T follicular helper cell (primary cell): ENCODE measurements at places on chromosomes 3 and 15.

- no peak for DNase-seq
Measured at GRCh38 chr15:90022905-90023700, 22.0 kb downstream of the ZNF710 start.

DNA sequence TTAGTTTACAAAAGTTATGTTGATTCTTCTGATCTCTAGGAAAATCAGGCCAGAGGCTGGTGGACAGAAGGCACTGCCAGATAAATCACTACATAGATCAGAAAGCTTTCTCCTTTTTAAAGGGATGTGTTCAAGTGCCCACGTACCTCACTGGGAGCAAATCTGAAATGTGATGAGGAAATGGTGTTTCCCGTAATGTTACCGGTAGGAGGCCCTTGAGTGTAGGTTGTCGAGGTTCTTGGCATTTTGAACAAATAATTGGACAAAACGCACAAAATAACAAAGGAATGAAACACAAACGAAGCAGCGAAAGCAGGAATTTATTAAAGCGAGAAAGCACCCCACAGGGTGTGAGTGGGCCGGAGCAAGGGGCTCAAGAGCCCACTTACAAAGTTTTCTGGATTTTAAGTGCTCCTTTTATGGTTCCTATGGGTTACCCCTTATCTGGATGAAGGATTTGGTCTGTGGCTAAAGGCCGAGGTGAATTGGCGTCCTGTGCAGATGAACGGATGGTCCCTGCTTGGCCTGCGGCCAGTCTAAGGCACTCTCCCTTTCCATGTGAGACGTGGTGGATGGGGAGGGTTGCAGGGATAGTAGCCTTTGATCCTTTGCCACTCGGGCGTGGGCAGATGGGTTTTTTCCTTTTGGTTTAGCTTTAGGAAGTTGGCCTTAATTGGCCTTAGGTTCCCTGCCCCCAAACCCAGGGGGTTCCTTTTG lies 1.0 kb downstream of the SNX1 start:
- DNase-seq, result no peak

GRCh38 chr3:98739266-98739665 lies 23.9 kb upstream of the ST3GAL6 start:
- DNase-seq, result no peak

- DNase-seq, result no peak
Measured at GRCh38 chr3:107024551-107025026, 352.6 kb upstream of the CCDC54 start.

DNA sequence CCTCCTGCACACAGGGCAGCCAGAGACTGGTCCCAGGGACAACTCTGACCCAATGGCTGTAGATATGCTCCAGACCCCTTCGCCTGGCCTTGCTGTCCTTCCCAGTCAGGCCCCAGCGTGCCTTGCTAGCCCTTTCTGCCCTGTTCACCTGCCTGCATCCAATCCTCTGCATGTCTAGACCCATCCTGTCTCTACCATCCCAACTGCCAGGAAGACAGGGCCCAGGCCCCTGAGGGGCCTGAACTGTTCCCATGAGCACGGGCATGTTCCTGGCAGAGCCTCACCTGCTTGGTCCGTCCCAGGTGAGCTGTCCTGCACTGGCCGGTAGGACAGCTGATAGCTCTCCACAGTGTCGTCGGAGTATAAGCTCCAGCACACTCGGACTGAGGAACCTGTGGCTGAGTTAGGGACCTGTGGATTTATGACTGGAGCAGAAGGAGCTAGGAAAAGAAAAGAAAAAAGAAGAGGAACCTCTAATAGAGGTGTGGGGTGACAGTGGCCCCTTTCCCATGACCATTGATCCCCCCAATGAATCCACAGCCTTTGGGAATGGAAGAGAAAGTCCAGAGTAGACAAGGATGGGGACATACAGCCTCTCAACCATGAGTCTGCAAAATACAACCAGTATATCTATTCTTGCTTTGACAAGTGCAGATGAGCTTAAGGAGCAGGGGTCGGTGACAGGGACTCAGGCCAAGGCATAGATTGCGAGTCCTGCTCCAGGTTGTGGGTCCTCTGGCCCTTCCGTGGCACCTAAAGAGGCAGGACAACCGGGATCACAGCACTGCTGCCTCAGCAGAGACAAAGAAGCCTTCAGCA lies 33.9 kb downstream of the FSD2 start:
- no peak for DNase-seq

DNA sequence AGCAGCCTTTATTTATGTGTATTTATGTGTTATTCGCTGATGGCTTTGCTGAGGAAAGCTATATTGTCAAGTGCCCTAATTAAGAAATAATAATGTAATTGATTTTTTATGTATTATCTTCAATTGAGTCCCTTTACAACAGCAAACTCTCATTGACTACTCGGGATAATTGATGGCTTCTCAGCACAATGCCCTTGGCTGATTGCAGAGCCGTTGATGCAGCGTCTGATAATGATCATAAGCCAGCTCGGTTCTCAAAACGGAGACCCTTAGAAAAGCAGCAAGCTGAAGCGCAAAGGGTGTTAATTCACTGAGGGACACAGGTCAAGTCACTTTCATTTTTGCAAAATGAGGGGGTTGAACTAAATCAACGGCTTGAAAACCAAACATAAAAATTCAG lies 357.1 kb upstream of the KCNH8 start:
- DNase-seq, result no peak

- DNase-seq, result no peak
Measured at GRCh38 chr3:120765830-120766493, 23.4 kb downstream of the GTF2E1 start.

GRCh38 chr3:45143673-45144671 lies 2.2 kb downstream of the CDCP1 start:
- DNase-seq, result no peak

DNA sequence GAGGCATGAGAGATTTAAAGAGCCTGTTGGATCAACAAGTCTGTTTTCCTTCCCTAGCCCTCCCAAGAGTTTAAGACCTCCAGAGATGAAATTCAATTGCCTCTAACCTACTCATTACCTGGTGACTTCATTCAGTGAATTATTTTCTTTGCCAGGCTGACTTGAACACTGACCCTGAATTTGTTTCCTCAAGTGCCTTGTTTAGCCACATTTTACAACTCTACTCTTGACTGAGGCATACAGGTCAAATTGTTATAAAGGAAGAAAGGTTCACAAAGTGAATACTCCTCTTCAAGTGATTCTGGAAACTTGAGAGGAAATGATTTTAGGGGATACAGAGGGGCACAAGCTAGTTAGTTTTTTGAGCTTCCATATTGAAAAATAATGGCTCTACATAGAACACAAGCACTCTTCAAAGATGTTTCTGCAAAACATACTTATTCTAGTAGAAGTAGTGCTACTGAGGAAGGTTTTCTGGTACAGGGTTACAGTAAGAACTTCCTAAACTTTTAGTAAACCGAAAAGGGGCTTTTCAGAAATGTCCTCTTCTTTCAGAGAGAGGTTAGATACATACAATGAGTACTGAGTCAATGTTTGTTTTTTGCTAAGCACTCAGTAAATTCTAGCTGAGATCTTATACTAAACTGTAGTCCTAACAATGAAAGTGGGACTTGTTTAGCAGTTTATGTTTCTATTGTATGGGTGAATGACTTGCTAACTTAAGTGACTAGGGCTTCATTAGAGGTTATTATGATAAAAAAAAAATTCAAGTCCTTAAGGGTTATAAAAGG lies 137.4 kb upstream of the SATB1 start:
- DNase-seq, result no peak

- no peak for DNase-seq
Measured at GRCh38 chr3:197019535-197019934, 10.1 kb downstream of the MELTF start.

GRCh38 chr3:28042707-28043106 lies 198.7 kb upstream of the CMC1 start:
- DNase-seq, result no peak

DNA sequence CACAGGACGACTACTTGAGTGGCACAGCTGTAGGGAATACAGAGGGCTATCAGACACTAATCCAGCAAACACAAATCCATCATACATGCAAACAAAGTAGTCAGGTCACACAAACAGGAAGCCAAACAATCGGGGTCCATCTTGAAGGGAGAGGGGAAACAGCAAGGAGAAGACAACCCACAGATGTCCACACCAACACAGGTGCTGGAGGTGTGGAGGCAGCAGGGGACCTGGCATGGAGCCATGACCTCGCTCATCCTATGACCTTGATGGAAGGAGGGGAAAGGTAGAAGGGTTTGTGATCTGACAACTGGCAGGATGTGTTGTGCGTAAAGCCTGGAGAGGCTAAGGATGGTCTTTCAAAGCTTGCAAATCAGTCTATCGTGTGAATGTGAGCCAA lies 39.9 kb upstream of the SKOR1 start:
- no peak for DNase-seq

GRCh38 chr3:60391292-60391691 lies 860.0 kb downstream of the FHIT start:
- no peak for DNase-seq

DNA sequence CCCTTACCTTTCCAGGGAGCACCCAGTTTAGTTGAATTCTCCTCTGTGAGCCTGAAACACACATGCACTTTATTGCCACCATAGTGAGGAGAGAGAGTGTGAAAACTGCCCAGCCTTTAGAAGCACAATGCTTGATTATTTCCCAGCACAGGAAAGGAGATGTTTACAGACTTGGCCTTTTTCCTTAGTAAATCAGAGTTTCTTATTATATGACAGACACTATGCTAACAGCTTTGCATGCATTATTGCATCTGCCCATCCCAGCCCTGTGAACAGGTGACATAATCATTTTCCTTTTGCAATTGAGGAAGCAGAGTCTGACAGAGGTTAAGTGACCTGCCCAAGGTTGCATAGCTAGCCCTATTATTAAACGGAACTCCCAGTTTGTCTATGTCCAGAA lies 36.5 kb downstream of the CAPN3 start:
- no peak for DNase-seq
